ENCODE measurements at places on chromosomes 3 and 15. TPM values are rescaled to one million over a fixed set of nuclear protein-coding genes. Genes with fewer than 3 reads are reported as not detected.

The TNFAIP8L3 gene
- 0.27 TPM for total RNA-seq

The ANAPC13 gene
- 63.9 TPM for total RNA-seq

The IL5RA gene
- total RNA-seq, result 0.11 TPM

The SLC22A14 gene
- total RNA-seq, result 0.18 TPM

The CD200R1L gene
- not detected for total RNA-seq

The OCA2 gene
- total RNA-seq, result 0.79 TPM

The ADAMTS7 gene
- total RNA-seq, result 127 TPM

The SLC15A2 gene
- 4.2 TPM for total RNA-seq

The PIERCE2 gene
- total RNA-seq, result 4.7 TPM

The CA12 gene
- total RNA-seq, result 0.58 TPM

The IL17RE gene
- total RNA-seq, result 4.9 TPM

The NMNAT3 gene
- 3.5 TPM for total RNA-seq

The THSD4 gene
- 6.8 TPM for total RNA-seq

The GTPBP8 gene
- total RNA-seq, result 17.2 TPM

The PDZRN3 gene
- total RNA-seq, result 31.0 TPM

The INTS14 gene
- total RNA-seq, result 62.6 TPM

The IL17RC gene
- 13.4 TPM for total RNA-seq

The TM4SF4 gene
- total RNA-seq, result 314 TPM

The PARL gene
- 54.8 TPM for total RNA-seq

The C3orf18 gene
- 12.0 TPM for total RNA-seq

The GALK2 gene
- total RNA-seq, result 21.1 TPM

The GATM gene
- 64.1 TPM for total RNA-seq
